HFFc6 (cell line): ENCODE measurements at places on chromosomes 5 and 9.

- no peak for DNase-seq
These were observed 55.4 kb downstream of the IQGAP2 start for GRCh38 chr5:76458486-76458830.

GRCh38 chr5:62190173-62190572 is 115.8 kb upstream of the KIF2A start:
- DNase-seq, result no peak

DNA sequence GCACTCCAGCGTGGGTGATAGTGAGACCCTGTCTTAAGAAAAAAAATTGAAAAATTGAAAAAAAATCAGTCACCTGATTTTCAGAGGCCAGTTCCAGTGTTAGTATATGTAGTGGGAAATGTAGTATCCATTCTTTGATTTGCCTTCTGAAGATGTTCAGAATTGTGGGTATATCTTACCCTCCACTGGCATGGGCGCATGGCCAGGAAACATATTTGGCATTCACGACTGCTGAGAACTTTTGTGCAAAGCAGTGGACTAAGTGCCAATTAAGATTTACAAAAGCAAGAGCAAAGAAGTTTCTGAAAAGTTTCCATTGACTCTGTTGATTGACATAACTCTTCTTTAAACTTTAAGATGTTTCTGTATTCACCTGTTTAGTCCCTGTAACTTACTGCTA is 2.4 kb downstream of the CAVIN4 start:
- DNase-seq, result no peak

DNA sequence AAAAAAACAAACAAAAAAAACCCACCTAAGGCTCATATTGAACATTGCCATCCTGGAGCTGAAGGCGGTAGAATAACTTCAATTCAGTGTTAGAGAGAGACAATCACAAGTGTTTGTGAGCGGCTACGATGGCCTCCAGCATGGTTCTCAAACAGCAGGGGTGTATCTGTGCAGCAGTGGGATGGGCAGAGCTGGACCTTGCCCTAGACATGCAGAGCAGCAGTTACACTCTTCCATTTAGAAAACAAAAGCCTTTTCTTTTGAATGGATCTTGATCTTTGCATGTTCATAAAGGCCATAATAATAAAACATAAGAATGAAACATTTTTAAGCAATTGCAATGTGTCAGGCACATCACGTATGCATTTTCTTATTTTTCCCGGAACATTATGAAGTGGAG is 50.3 kb downstream of the ARHGAP26 start:
- DNase-seq, result no peak

GRCh38 chr5:132179405-132179804 is 48.2 kb downstream of the P4HA2 start:
- DNase-seq, result no peak

GRCh38 chr5:93677359-93677891 is 64.0 kb downstream of the POU5F2 start:
- DNase-seq, result peak; percentile 91

GRCh38 chr5:57303985-57304384 is 130.1 kb downstream of the GPBP1 start:
- DNase-seq, result no peak

GRCh38 chr5:121741156-121741555 is 110.5 kb upstream of the FTMT start:
- no peak for DNase-seq

- DNase-seq, result peak; percentile 14
These were observed 219.5 kb downstream of the PRR16 start for GRCh38 chr5:120683580-120683979.

- peak; percentile 95 for DNase-seq
These were observed 21.1 kb upstream of the CDC42SE2 start for GRCh38 chr5:131242728-131243255.

GRCh38 chr9:104977580-104977979 is 49.6 kb upstream of the ABCA1 start:
- DNase-seq, result no peak

DNA sequence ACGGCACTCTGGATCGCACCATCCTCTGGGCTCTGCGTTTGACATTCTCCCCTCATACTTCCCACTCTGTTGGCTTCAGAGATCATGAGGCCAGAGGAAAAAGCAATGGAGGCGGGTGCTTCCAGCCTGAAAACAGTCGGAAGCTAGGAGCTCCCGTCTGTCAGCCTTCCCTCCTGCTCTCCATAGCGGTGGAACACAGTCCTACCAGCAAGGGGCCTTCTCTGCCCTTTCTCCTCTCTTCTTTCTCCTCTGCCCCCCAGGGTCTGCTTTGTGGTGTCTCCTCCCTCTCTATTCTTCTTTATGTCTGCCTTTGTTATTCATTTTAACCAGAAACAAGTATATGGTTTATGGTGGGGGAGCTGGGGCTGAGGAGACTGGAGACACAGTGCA is 152.5 kb upstream of the NFIB start:
- no peak for DNase-seq

DNA sequence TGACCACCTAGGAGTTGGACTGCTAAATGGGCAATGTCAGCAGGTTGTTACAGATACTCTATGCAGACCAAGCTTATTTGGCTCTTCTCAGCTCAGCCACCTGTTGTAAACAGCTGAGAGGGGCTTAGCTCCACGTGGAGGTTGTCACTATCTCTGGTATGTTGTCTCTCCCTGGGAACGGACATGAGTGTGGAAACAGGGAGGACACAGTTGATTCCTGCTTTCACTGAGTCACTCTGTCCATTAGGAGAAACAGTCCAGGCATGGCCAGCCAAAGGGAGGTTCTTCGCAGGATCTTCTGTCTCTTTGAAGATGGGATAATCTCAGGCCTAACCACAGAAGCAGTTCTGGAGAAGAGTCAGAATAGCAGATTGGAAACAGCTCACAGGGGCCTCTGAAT is 121.2 kb downstream of the PALM2AKAP2 start:
- peak; percentile 14 for DNase-seq

GRCh38 chr9:126261584-126262356 is 64.9 kb upstream of the MVB12B start:
- DNase-seq, result no peak

GRCh38 chr9:84228130-84228720 is 112.3 kb downstream of the SLC28A3 start:
- no peak for DNase-seq

GRCh38 chr5:175627005-175627404 is 30.9 kb upstream of the HRH2 start:
- no peak for DNase-seq

DNA sequence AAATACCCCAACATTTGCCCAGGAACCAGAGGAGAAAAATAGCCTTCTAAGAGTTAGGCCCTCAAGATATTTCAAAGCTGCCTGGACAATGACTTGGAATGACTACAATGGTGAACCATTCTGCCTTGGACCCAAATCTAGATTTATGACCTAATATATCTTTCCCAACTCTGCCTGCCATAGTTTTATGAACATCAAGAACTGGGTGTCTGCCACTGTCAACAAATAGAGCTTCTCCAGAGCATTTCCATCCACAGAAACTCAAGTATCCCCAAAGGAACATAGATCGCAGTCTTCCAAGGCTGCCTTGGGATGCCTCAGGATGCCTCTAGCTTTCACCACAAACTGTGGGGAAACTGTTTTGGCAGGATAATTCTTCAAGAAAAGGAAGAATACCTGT is 48.2 kb upstream of the NFIB start:
- DNase-seq, result peak; percentile 1

DNA sequence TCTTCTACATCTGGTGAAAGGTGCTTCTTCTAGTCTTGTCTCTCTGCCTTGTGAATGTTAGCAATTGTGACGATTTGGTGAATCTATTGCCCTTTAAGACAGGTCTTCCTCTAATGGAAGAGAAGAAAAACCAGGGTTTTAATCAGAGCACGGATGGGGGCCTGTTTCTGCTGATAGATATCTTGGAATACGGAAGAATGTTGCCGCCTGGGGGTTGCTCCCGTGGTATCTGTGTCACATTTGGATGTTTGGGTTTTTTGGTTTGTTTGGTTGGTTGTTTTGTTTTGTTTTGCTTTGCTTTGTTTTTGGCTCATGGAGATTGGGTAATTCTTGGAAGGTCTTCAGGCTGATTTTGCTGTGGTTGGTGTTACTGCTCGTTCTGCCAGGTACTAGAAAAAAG is 9.7 kb upstream of the SLC1A3 start:
- no peak for DNase-seq

GRCh38 chr5:119168401-119168800 is 97.5 kb downstream of the DMXL1 start:
- DNase-seq, result no peak

GRCh38 chr9:96674906-96675538 is 19.9 kb upstream of the PRXL2C start:
- DNase-seq, result peak; percentile 65

- no peak for DNase-seq
These were observed 334.4 kb upstream of the ACTBL2 start for GRCh38 chr5:57817001-57817453.

GRCh38 chr5:148799737-148800527 is 26.5 kb upstream of the ADRB2 start:
- DNase-seq, result peak; percentile 20

- DNase-seq, result no peak
These were observed 32.4 kb upstream of the RPL26L1 start for GRCh38 chr5:172926796-172927195.

GRCh38 chr5:65068410-65068809 is 299.7 kb downstream of the CWC27 start:
- no peak for DNase-seq

GRCh38 chr9:131976157-131977108 is 103.2 kb downstream of the MED27 start:
- DNase-seq, result no peak

- no peak for DNase-seq
These were observed 36.1 kb upstream of the SLC2A8 start for GRCh38 chr9:127360829-127361228.

DNA sequence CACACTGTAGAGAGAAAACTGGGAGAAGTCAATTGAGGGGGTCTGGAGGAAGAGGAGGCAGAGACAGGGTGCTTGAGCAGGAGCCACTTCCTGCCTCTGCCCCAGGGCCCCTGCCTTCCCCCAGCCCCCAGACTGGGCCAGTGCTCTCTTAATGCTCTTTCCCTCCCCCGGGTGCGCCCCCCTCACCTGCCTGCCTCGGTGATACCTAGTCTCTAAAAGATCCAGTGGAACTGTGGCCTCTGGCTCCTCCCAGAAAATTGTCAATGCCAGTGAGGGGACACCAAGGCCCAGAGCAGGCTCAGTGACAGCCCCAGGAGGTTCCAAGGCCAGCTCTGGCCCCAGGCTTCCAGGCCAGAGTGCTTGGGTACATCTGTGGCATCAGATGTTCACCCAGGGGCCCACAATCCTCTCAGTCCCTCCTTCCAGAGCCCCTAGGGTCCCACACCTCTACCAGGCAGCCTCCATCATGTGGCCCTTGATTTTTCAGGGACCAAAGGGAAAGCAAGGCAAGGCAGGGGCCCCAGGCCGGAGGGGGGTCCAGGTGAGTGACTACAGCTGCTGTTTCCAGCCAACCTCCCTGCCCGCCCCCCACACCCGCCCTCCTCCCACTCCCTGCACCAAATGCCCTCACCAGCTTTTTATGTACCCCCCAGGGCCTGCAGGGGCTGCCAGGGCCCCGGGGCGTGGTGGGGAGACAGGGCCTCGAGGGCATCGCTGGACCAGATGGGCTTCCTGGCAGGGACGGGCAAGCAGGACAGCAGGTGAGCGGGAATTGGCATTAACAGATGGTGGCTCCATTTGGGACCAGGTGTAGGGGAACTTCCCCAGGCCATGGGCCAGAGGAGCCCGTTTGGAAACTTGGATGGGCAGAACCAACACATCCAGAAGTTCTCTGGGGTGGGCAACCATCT is 33.1 kb upstream of the ORM1 start:
- DNase-seq, result no peak

DNA sequence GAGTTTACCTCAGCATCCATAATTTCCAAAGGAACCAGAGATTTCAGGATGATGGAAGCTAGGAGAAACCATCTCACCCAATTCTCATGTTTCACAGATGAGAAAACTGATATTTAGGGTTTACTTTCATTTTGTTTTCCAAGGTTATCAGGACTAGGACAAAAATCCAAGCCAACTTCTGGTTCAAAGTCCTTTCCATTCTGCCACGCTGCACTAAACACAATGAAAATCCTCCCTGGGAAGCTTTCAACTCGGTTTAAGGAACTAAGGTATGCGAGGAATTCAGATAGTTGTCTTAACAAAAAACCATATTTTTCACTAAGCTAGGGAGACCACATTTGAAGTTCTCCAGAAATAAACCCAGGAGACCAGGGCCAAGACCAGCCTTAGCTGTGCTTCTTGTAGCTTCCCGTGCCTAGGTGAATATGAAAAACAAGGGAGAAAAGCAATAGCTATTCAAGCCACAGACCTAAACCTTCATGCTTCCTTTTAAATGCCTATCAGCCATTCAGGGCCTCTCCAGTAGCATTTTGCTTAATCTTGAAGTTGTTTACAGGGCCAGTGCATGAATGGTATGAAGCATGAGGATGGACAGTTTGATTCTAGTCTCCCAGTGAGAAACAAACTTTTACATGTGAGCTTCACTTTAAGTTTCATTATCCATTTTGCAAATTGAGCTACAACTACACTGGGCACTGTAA is 167.9 kb downstream of the DENND1A start:
- DNase-seq, result no peak

GRCh38 chr5:664994-665360 is 28.2 kb downstream of the TPPP start:
- DNase-seq, result no peak

GRCh38 chr5:80064124-80064523 is 29.0 kb downstream of the THBS4 start:
- DNase-seq, result no peak

DNA sequence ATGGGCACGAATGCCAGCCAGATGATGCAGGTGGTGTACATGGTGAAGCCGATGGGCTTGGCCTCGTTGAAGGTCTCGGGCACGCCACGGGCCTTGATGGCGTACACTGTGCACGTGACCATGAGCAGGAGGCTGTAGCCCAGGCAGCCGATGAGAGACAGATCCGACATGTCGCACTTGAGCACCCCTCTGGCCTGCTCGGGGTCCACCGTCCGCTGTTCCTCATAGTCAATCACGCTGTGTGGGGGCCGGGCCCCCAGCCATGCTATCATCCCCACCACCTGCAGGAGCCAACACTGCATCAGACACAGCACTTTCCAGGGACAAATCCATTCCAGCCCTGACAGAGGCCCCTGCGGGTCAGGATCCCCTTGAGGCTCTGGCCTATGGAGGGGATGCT is 12.2 kb downstream of the GRM6 start:
- DNase-seq, result no peak
